ENCODE measurements at places on chromosomes 5 and 9.

DNA sequence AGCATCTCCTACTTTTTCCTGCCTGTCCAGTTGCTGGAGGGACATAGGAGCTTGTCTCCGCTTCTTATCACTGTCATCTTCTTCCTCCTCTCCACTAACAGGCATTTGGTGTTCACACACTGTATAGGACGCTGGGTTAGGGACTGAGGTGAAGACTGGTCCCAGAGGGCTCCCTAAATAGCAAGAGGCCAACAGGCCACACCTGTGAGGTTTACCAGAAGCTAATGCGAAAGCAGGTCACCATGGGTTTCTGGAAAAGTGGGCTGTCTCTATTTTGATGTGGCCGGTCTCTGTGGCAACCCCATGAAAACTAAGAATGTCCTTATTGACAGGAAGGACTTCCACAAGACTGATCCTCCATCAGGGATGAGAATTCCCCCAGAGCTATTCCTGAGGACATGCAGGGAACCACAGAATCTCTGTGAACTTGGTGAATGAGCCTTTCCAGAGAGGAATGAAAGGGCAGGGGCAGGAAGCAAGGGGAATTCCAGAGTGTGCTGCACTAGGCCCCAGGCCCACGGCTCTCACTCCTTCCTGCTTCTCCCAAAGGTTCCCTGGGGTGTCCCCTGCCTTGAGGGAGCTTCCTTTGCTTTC, 61.7 kb downstream of the DAP start:
- no peak overlapping the region for H3K27ac ChIP-seq
- peaks cover 2% of the 10 kb centered on the region for H3K36me3 ChIP-seq
- no peaks in the 10 kb centered on the region for H3K27me3 ChIP-seq

DNA sequence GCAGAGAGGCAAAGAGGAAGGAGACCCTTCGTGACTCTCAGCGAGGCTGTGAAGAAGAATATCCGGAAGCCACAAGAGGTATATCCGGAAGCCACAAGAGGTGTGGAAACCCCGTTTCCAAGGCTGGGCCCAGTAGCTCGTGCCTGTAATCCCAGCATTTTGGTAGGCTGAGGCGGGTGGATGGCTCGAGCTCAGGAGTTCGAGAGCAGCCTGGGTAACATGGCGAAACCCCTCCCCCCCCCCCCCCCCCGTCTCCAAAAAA, 612 bp upstream of the BBLN start:
- peak overlapping the region; percentile 93 for H3K27ac ChIP-seq
- peak; percentile 62 for DNase-seq
- H3K4me3 ChIP-seq: peak overlapping the region; percentile 84
- H3K4me1 ChIP-seq: peaks cover 14% of the 10 kb centered on the region

GRCh38 chr9:136713550-136713949, 1.2 kb downstream of the DIPK1B start:
- no peaks in the 10 kb centered on the region for H3K36me3 ChIP-seq
- H3K4me1 ChIP-seq: no peaks in the 10 kb centered on the region
- peaks cover 19% of the 10 kb centered on the region for H3K27me3 ChIP-seq
- H3K27ac ChIP-seq: no peak overlapping the region
- DNase-seq: no peak

DNA sequence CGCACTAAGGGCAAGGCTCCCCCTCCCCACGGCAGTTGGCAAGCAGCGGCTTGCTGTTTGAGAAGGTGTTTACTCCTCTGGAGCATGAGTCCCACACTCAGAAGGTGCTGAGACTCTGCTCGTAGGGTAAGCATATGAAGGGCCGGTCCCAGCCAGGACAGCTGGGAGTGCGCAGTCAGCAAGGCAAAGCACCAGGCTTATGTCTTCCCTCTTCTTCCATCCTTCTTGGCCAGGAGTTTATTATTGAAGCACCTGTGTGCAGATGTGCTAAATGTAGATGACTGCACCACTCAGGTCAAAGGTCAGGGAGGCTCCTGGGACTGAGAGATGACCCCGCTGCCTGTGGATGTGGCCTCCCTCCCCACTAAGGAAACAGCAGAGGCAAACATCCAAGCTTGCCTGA, 27.0 kb upstream of the CDKN2AIPNL start:
- no peak overlapping the region for H3K27ac ChIP-seq
- H3K36me3 ChIP-seq: no peaks in the 10 kb centered on the region
- H3K4me1 ChIP-seq: peaks cover 14% of the 10 kb centered on the region
- DNase-seq: no peak
- no peak overlapping the region for H3K4me3 ChIP-seq
- H3K27me3 ChIP-seq: no peaks in the 10 kb centered on the region

- H3K27ac ChIP-seq: no peak overlapping the region
- H3K27me3 ChIP-seq: peaks cover 1% of the 10 kb centered on the region
- H3K4me1 ChIP-seq: no peaks in the 10 kb centered on the region
- H3K36me3 ChIP-seq: no peaks in the 10 kb centered on the region
Measured at GRCh38 chr9:114071197-114071795, 6.8 kb downstream of the AMBP start.
